CD4-positive, alpha-beta T cell treated with Interferon alpha-2 for 1 hour (primary cell): ENCODE measurements at places on chromosomes 4 and X.

GRCh38 chr4:8574796-8575370 is 5.3 kb upstream of the GPR78 start:
- DNase-seq, result no peak

DNA sequence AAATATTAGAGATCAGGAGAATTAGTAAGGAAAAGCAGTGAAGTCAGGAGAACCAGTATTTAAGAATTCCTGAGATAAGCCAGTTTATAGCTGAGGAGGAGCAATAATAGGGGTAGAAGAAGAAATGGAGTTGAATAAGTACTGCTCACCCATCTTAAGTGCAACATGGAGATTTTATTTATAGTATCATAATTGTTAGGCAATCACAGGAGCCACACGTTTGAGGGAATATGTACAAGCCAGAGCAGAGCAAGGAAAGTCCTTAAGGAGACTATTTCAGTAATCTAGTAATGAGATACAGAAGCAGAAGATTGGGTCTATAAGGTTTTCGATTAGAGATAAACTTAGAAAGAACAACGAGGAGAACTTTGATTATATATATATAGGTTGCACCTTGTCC is 145.0 kb downstream of the KDM6A start:
- DNase-seq, result no peak

DNA sequence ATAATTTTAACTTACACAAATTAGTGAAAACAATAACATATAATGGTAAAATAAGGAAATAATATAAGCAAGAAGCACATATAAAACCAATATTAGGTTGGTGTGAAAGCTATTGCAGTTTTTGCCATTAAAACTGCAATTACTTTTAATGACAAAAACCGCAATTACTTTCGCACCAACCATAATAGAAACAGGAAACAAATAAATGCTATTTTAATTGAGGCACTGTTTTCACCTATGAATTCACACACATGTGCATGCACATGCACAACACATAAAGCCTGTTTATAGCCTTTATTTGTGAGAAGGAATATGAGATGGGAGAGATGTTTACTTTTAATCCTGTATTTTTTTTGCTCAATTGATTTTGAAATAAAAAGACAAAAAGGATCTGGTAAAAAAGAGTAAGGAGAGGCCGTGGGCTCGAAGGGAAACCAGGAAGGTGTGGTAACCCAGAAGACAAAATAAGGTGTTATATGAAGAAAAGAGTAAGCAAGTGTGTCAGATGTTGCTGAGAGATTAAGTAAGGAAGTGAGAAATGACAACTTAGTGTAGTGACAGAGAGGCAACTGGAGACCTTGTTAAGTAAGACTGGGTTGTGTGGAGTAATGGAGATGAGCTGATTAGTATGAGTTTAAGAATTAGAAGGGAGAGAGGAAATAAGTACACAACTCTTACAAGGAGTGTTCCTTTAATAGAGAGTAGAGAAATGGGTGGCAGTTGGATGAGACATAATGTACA is 69.0 kb downstream of the KLHL13 start:
- no peak for DNase-seq

- DNase-seq, result no peak
These were observed 104.2 kb upstream of the TLR2 start for GRCh38 chr4:153579872-153580271.

- no peak for DNase-seq
These were observed 114.7 kb upstream of the TTC29 start for GRCh38 chr4:147060151-147060931.

DNA sequence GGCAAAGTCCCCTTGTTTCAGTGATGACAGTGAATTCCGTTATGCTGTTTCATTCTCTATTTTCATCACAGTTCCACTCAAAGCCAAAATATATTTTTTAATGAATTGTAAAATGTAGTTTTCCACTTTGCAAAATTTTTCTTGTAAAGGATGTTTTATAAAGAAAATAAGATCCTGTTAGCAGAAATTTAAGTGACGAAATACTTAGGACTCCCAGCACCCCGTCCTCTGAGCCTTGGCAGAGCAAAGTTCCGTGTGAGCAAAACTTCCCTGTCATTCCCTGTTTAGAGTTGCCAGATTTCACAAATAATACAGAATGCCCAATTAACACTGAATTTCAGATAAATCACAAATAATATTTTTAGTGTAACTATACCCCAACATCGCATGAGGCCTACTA is 81.0 kb upstream of the RBPJ start:
- DNase-seq, result no peak

GRCh38 chr4:15689540-15689939 is 7.9 kb downstream of the FAM200B start:
- DNase-seq, result no peak

DNA sequence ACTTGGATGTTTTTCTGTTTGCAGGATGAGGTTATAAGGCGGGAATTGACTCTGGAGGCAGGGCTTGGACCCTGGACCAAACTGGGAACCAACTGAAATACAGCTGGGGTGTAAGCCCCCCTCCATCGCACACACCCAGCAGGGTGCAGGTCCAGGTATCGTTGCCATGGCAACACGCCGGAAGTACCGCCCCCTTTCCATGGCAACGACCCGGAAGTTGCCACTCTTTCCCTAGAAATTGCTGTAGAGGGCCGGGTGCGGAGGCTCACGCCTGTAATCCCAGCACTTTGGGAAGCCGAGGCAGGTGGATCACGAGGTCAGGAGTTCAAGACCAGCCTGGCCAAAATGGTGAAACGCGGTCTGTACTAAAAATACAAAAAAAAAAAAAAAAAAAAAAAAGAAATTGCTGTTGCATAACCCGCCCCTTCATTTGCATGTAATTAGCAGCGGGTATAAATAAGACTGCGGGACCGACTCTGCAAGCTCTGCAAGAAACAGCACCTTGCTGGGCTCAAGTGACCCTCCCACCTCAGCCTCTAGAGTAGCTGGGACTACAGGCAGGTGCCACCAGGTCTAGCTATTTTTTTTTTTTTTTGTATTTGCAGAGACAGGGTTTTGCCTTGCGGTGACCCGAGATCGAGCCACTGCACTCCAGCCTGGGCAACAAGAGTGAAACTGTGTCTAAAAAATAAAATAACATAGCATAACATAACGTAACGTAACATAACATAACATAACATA is 139.6 kb downstream of the CRLF2 start:
- no peak for DNase-seq

DNA sequence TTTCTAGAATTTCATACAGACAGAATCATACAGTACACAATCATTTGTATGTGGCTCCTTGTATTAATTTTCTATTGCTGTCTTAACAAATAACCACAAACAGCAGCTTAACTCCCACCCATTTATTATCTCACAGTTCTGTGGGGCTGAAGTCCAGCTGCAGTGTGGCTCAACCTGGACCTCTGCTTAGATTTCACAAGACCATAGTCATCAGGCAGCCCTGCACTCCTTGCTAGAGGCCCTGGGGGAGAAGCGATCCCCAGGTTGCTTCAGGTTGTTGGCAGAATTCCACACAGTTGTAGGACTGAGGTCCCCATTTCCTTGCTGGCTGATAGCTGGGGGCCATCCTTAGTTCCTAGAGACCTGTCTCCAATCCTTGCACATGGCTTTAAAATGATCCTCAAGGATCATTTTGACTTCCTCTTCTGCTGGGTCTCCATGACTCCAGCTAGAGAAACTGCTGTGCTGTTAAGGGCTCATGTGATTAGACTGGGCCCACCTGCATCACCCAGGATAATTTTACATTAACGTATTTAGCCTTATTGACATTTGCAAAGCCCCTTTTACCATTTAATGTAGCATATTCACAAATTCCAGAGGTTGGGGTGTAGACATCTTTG is 60.9 kb upstream of the SMAD1 start:
- DNase-seq, result no peak

DNA sequence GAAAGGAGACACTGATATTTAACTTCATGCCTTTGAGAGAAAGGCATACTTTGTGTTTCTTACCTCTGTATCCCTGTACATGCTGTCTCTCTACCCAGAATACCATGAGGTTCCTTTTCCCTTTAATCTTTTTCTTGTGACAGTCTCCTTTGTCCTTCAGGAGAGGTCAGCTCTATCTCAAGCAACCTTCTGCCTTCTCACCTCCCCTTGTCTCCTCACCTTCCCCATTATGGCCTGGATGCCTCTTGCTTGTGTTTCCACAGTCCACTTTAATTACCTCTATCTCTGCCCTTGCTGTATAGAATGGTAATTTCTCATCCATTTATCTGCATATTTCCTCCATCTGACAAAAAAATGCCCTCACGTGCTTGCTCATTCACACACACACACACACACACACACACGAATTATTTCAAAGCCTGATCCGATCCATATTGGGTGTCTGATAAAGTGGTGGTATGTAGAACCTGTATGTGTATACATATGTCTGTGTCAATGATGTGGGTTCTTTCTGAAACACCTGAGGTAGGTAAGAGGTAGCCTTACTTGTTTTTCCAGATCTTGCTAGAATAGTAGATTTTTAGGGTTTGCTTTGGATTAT is 28.5 kb downstream of the MSN start:
- DNase-seq, result no peak

DNA sequence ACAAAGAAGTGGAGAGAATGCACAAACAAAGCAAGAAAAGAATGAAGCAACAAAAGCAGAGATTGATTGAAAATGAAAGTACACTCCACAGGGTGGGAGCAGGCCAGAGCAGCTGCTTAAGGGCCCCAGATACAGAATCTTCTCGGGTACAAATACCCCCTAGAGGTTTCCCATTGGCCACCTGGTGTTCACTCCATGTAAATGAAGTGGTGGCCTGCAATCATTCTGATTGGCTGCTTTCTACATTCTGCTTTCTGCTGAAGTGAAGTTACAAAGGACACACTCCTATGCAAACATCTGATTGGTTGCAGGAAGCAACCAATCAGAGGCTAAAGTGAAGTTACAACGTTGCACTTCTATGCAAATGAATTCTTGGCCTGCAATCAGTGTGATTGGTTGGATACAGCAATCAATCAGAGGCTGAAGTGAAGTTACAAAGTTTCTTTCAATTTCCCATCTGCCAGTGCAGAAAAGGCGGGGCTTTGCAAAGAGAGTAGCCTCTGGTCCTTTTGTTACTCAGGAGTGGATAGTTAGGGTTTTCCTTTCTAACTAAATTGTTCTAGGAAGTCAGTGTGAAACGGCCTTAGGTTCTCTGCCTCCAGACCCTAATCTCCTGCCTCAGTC is 19.0 kb upstream of the GPC4 start:
- DNase-seq, result no peak

DNA sequence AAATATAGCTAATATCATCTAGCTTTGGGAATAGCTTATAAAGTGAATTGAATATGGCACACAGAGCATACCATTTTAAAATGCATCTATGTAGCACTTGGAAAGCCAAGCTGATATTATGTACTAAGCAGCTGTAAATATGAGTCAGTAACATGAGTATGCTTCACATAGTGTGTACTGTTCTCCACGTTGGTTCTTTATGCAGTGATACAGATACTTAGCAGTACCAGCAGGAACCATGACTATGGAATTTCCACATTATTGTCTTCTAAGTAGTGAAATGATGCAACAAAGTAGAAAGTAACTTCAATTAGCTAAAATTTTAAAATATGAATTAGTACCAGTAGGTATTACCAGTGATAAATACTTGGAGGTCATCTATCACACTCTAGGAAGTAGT is 320.1 kb downstream of the BMPR1B start:
- DNase-seq, result no peak

DNA sequence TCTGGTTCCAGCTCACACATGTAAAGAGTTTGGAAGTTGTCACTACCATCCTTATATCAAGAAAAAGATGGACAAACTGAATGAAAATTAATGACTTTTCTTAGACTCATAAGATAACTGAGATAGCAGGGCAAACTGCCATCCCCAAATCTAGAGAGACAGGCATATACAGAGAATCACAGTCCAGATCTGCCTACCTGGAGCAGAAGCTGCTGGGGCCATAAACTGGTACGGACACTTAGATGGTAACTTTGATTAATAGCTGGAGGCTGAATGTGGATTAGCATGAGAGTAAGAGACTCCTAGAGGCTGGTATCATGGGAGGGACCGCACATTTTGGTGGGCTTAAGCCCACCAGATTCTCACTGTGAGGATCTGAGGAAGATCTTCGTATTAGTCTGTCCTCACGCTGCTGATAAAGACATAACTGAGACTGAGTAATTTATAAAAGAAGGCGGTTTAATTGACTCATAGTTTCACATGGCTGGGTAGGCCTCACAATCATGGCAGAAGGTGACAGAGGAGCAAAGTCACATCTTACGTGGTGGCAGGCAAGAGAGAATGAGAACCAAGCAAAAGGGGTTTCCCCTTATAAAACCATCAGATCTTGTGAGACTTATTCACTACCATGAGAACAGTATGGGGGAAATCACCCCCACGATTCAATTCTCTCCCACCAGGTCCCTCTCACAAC is 10.8 kb upstream of the POLA1 start:
- DNase-seq, result no peak
